ENCODE measurements at places on chromosomes 12 and 14. TPM values are rescaled to one million over a fixed set of nuclear protein-coding genes. Genes with fewer than 3 reads are reported as not detected.

DNA sequence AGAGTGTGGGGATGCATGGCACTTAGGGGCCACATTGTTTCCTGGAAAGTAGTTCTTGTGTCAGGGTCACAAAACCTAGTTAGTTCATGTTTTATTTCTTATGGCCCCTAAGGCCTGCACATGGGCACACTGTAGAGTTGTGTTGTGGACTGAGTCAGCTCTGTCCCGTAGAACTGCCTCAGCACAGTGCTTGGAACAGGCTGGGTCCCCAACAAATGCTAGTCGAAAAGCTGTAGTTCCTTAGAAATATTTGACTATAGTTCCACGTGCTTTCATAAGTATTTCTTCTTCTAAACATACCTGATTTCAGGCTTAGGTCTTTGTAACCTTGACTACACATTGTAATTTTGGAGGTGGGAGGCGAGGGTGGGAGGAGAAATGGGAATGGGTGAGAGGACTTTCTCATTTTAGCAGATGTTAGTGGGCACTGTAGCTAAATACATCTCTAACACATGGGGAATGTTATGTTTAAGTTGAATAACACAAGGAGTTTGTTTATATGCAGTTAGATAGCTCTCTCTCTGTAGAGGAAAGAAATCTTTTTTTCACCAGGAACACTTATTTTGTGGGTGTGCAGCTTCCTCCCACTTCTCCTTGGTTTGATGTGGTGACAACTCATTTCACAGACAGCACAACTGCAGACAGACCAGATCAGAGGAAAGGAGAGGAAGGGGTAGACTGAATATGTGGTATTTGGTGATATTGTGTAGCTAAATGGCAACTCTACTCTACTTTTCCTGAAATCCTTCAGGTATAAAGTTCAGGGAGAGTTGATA is 39.5 kb upstream of the DACT1 start:
- no peaks in the 10 kb centered on the region for H3K27me3 ChIP-seq
- H3K36me3 ChIP-seq = no peaks in the 10 kb centered on the region

DNA sequence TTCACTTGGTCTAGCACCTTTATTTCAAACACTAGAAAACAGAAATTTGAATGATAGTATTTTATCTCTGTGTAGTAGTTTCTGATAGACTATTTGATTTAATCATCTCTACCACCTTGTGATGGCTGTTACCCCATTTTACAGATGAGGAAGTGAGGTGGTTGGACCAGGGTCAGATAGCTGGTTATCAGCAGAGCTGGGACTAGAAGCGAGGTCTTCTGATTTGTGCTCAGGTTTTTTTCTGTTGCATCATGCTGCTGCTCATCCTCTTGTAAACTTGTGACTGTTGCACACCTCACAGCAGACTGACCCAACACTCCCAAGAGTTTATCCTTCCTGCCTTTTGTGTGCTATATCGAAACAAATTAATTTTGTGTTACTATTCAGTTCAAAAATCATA is 10.1 kb upstream of the MANSC4 start:
- no peak overlapping the region for H3K4me3 ChIP-seq
- no peak overlapping the region for H3K27ac ChIP-seq
- H3K27me3 ChIP-seq = no peaks in the 10 kb centered on the region
- DNase-seq = no peak
- peaks cover 34% of the 10 kb centered on the region for H3K36me3 ChIP-seq
- peaks cover 12% of the 10 kb centered on the region for H3K4me1 ChIP-seq

DNA sequence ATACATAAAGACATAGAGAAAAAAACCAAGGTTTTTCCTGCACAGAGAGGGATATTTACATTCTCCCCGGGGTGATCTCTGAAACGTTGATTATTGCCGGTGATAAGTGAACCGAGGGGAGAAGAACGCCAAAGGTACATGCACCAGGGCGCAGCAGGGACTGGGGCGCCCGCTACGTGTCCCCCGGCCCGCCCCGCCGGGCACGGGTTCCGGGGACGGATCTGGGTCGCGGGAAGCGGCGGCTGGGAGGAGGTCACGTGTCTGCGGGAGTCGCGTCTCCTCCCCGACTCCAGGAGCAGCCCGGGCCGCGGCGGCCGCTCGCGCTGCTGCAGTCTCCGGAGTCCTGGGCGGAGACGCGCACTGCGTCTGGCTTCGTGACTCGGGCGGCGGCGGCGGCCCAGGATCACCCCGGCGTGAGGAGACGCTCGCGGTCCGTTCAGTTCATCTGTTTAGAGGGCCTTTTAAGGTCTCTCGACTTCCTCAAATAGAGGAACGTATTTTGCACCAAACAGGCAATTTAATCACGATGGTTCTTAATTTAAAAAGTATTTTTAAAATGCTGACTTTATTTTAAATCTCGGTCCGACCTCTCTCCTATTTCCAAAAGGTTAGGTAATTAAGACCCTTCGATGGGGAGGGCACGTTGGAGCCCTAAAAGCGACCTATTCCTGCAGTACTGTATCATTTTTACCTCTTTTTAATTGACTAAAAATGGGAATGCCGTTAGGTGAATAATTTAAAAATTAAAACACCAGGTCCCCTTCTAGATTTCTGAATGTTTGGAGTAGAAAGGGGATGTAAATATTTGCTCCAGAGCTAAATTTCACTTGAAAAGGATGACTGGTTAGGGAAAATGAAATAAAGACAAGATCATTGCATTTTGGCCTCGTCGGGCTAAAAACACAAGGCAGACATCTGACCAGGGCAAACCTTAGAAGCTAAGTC is 1.8 kb upstream of the BHLHE41 start:
- H3K27ac ChIP-seq = peak overlapping the region; percentile 79
- DNase-seq = peak; percentile 89
- H3K36me3 ChIP-seq = no peaks in the 10 kb centered on the region
- H3K4me1 ChIP-seq = peaks cover 45% of the 10 kb centered on the region

- no peaks in the 10 kb centered on the region for H3K36me3 ChIP-seq
- no peaks in the 10 kb centered on the region for H3K27me3 ChIP-seq
- no peak overlapping the region for H3K4me3 ChIP-seq
- H3K4me1 ChIP-seq = no peaks in the 10 kb centered on the region
- DNase-seq = no peak
- no peak overlapping the region for H3K27ac ChIP-seq
Measured at GRCh38 chr12:97300431-97300830, 162.2 kb upstream of the RMST start.

- DNase-seq = peak; percentile 64
- no peaks in the 10 kb centered on the region for H3K36me3 ChIP-seq
- peaks cover 78% of the 10 kb centered on the region for H3K27me3 ChIP-seq
- H3K4me1 ChIP-seq = peaks cover 73% of the 10 kb centered on the region
- H3K27ac ChIP-seq = peak overlapping the region; percentile 80
Measured at GRCh38 chr14:105196265-105196960, 15.3 kb upstream of the NUDT14 start.

DNA sequence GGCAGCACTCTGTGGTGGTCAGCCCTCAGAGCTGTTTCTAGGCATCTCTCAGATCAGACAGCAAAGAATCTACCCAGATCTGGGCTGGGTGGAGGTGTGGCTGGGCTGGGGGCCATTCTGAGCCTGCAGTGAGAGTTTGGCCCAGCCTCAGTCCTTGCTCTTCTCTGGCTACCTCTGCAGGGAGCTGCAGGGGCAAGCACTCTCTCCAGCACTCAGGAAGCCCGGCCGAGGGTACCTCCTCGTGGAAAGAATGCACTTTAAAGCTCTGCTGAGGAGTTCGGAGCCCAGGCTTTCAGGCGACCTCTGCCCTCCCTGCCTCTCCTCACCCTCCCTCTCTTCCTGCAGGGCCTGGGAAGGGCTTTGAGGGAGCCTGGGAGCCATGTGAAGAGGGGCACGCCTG is 31.2 kb downstream of the IL31 start:
- H3K4me3 ChIP-seq = no peak overlapping the region
- H3K27me3 ChIP-seq = no peaks in the 10 kb centered on the region
- no peak overlapping the region for H3K27ac ChIP-seq
- no peak for DNase-seq
- H3K36me3 ChIP-seq = peaks cover 67% of the 10 kb centered on the region
- no peaks in the 10 kb centered on the region for H3K4me1 ChIP-seq

GRCh38 chr12:70876952-70877351 is 43.6 kb downstream of the PTPRR start:
- H3K36me3 ChIP-seq = no peaks in the 10 kb centered on the region
- H3K27me3 ChIP-seq = no peaks in the 10 kb centered on the region
- no peak for DNase-seq
- no peak overlapping the region for H3K4me3 ChIP-seq
- H3K27ac ChIP-seq = no peak overlapping the region

DNA sequence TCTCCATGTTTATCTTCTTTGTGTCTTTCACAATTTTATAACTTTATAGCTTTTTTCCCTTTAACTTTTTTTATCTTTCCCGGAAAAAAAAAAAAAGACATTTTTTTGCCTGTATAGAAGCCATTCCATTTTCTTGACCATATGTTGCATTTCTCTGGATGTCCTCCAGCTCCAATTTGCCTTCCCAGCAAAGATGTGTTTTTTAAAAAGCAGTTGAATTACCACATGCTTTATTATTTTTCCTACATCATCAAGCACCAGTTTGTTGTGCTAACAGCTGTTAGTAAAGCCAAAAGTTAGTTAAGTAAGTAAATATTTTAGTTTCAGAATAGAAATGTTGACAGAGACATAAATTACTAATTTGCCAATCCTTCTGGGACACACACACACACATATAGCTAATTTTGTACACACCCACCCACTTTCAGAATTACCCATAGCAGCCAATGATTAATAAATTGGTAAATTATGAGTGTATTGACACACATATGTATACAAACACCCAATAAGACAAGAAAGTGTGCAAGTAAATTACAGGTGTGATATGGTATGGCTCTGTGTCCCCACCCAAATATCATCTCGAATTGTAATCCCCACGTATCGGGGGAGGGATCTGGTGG is 118.3 kb downstream of the SLC38A6 start:
- H3K27me3 ChIP-seq = no peaks in the 10 kb centered on the region
- H3K4me1 ChIP-seq = peaks cover 32% of the 10 kb centered on the region
- H3K4me3 ChIP-seq = no peak overlapping the region
- H3K27ac ChIP-seq = no peak overlapping the region

GRCh38 chr14:47044841-47045240 is 393.3 kb upstream of the RPL10L start:
- no peaks in the 10 kb centered on the region for H3K27me3 ChIP-seq
- DNase-seq = no peak
- no peak overlapping the region for H3K27ac ChIP-seq
- H3K36me3 ChIP-seq = no peaks in the 10 kb centered on the region
- no peaks in the 10 kb centered on the region for H3K4me1 ChIP-seq

DNA sequence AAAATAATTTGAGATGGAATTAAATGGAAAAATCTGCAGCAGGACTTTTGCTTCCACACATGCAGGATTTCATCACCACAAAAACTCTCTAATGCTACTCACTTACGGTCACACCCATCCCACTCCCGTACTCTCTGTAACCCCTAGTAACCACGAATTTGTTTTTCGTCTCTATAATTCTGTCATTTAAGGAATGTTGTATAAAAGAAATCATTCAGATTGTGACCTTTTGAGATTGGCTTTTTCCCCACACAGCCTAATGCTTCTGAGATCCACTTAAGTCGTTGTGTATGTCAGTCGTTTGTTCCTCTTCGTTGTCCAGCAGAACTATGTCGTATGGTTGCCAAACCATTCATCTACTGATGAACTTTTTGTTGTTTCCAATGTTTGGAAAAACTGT is 19.8 kb upstream of the PZP start:
- no peak overlapping the region for H3K27ac ChIP-seq
- H3K27me3 ChIP-seq = no peaks in the 10 kb centered on the region
- no peaks in the 10 kb centered on the region for H3K36me3 ChIP-seq
- no peak for DNase-seq
- no peaks in the 10 kb centered on the region for H3K4me1 ChIP-seq

DNA sequence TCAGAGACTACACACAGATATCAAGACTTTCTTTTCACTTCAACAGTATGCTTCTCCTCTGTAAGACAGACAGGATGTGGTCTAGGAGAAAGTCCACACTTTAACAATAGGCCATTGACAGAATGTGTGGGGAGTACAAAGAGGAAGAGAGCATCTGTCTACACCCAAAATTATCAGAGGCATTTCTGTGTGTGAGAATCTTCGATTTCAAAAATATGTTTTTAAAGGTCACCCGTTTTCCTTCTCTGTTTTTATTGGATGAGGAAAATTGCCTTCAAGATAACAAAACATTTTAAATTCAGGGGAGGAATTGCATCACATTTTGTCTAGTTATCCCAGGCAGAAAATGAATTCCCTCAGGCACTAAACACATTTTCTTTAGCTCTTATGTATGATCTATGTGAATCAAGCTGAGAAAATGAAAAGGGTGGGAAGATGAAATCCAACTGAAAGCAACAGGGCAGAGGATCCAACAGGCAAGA is 16.4 kb downstream of the NAV3 start:
- no peak overlapping the region for H3K27ac ChIP-seq
- no peaks in the 10 kb centered on the region for H3K36me3 ChIP-seq
- DNase-seq = no peak
- H3K4me1 ChIP-seq = peaks cover 23% of the 10 kb centered on the region
- no peaks in the 10 kb centered on the region for H3K27me3 ChIP-seq

- H3K27me3 ChIP-seq = no peaks in the 10 kb centered on the region
- DNase-seq = no peak
- H3K4me1 ChIP-seq = no peaks in the 10 kb centered on the region
- no peak overlapping the region for H3K4me3 ChIP-seq
- no peaks in the 10 kb centered on the region for H3K36me3 ChIP-seq
Measured at GRCh38 chr12:128140551-128140950, 126.4 kb upstream of the TMEM132C start.

Gene PUS1
- 19.1 TPM for total RNA-seq

Gene ASCL1
- 0.15 TPM for total RNA-seq

Gene NOP9
- 22.0 TPM for total RNA-seq

Gene SYCP3
- 0.71 TPM for total RNA-seq

Gene HOXC9
- not detected for total RNA-seq

Gene INSM2
- total RNA-seq = not detected

Gene APPL2
- 34.0 TPM for total RNA-seq

Gene TAS2R31
- total RNA-seq = 1.9 TPM

Gene RNF212B
- not detected for total RNA-seq

Gene DYRK2
- total RNA-seq = 17.6 TPM

Gene SERPINA5
- 0.56 TPM for total RNA-seq

Measured in lower lobe of right lung (tissue), 2 donors.